ENCODE measurements at places on chromosomes 11 and 22.
A peak's percentile ranks its signal among the peaks of the same experiment; 100 is the strongest.

DNA sequence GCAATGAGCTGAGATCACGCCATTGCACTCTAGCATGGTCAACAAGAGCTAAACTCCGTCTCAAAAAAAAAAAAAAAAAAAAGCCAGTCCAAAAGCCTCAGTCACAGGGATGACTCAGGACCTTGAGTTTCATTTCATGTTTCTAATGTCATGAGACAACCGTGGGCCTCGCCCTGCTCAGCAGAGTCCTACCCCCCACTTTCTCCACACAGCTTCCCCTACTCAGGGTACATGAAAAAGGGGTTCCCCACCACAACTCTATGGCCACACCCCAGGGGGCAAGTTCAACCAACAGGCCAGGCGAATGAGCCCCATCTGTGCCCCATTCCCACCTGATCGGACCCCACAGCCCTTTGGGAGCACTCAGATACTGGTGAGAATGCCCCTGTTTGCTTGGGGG is 24.3 kb upstream of the ADA2 start:
- DNase-seq = peak; percentile 52

DNA sequence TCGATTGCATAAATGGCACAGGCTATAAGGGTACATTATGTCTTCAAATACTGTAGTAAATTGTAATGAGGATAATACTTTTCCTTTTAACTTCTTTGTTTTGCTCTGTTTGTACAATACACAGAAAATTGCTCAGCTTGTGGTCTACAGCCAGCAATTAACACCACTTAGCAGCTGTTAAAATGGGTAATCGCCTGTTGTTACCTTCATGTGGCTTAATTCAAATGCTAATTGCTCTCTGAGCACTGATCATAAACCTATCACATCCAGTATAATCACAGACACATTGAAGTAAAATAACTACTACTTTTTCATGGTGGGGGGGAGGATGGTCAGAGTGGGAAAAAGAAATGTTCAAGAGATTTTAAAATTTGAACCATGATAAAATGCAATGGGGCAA is 1164.1 kb upstream of the CNTN5 start:
- no peak for DNase-seq

GRCh38 chr11:59610289-59610688 is 5.3 kb downstream of the OSBP start:
- no peak for DNase-seq

DNA sequence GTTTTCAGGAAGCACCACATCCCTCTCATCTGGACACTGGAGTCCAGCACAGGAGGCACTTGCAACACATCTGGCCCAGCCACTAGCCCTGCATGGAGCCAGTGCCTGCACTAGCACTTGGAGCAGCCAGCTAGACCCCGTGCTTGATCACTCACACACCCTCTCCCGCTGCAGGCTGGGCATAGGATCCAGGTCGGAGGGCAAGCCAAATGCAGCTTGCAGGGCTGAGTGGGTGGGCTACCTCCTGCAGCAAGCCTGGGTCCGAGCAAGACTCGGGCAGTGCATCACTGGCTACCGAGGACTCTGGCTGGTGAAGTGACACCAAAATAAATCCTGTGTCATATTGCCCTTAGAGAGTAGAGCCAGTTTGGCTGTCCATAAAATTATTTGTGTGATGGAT is 1795.4 kb downstream of the LRRC4C start:
- no peak for DNase-seq

DNA sequence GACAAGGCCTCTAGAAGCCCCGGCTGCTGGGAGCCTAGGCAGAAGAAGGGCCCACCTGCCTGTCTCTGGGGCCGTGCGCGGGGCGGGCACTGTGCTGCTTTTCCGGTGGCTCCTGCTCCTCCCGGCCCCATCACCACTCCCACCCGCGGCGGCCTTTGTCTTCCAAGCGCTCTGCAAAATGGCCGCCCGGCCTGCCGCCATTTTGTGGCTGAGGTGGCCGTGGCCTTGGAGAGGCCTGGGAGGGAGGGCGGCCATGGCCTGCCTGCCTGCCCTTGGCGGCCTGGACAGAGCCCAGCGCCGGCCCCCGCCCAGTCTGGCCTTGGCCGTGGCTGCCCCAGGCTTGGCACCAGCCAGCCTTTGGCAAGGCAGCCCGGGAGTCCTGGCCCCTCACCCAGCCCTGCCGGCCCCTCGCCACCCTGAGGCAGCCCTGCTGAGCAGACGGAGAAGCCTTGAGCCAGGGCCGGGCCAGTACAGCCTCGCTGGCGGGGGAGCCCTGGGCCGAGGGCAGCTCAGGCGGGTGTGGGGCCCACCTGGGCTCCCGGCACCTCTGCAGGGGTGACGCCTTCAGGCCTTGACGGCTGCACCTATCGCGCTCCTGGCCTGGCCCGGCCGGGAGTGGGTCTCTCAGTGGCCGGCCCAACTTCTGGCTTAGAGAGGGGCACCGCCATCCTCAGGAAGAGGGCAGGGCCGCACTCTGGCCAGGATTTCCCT is 46.0 kb upstream of the PPARA start:
- DNase-seq = no peak

GRCh38 chr11:33405834-33406602 is 148.8 kb downstream of the HIPK3 start:
- no peak for DNase-seq

- DNase-seq = peak; percentile 49
These were observed 29.6 kb downstream of the TOM1 start for GRCh38 chr22:35329114-35329847.

DNA sequence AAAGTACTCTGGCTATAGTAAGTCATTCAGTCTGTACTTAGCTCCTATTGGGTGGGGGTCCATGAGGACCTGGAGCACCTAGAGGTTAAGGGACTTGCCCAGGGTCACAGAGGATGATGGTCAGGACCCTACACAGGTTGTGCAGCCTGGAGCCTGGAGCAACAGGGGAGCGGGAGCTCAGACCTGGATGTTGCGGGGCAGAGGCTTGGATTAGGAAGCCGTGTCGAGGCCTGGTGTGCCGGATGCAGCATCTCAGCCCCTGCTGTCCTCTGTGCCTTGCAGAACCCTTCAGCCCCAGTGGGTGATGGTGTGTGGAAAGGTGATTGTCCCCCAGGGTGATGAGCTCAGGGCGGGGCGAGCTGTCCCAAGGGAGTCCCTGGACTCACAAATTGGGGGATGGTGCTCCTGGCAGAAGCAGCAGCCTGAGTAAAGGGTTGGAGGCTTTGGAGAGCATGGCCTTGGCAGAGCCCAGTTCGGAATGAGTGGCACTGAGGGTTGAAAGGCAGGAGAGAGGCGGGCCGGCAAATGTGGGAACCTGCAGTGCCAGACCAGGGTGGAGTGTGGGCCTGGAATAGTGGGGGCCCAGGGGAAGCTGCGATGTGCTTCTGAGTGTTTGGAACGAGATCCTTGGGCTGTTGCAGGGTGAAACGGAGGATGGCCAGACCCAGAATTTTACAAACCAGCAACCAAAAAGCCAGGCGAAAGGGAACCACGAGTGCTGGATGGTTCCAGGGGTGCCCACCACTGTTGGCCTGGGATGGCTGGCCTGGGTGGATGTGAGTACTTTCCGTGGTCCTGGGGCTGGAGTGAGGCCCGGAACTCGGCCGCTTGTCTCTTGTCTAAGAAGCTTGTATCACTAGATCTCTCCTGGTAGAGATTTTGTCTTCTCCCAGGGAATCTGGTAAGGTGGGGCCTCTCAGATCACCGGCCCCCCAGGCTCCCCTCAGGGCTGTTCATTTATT is 2.9 kb downstream of the TPCN2 start:
- peak; percentile 42 for DNase-seq

GRCh38 chr11:124108156-124108555 is 7.1 kb upstream of the VWA5A start:
- DNase-seq = peak; percentile 32

DNA sequence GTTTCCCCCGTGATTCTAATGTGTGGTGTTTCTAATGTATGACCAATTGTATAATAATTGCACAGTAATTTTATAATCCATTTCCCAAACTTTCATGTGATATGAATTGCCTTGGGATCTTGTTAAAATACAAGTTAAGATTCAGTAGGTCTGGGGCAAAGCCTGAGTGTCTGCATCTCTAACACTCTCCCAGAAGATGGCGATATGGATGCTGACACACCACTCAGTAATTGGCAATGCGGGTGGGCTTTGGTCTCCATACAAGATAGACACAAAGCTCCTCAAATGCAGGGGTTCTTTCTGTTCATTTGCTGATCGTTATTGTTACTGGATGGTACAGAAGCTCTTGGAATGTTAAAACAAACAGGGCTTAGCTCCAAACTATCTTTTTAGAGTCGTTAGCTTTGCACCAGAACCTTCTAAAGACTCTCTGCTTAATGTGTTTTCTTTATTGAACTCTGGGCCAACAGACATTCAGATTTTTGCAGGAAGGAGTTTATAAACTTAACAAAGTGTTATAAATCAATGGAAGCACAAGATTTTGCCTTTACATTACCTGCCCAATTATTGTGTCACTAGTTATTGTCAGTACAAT is 45.4 kb upstream of the ANO3 start:
- DNase-seq = peak; percentile 30

GRCh38 chr22:40240686-40241085 is 63.0 kb downstream of the TNRC6B start:
- no peak for DNase-seq

GRCh38 chr11:114346709-114347141 is 50.5 kb downstream of the NNMT start:
- peak; percentile 23 for DNase-seq

GRCh38 chr22:36900225-36900624 is 13.2 kb upstream of the CSF2RB start:
- peak; percentile 14 for DNase-seq

DNA sequence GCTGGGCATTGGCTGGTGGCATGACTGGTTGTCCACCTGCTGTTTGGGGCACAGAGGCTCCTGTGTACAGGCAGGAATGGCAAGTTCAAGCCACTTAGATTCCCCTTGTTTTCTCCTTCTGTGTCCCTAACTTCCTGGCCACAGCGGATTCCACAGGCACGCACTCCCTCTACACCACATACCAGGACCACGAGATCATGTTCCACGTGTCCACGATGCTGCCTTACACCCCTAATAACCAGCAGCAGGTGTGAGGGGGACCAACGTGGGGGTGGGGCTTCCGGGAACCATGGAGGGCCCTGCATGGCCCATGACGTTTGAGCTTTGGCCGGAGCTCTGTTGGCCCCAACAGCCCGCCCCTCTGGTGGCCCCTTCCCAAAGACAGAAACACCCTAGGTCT is 7.8 kb downstream of the SIPA1 start:
- no peak for DNase-seq

- DNase-seq = no peak
These were observed 253.7 kb downstream of the AASDHPPT start for GRCh38 chr11:106331176-106331575.

DNA sequence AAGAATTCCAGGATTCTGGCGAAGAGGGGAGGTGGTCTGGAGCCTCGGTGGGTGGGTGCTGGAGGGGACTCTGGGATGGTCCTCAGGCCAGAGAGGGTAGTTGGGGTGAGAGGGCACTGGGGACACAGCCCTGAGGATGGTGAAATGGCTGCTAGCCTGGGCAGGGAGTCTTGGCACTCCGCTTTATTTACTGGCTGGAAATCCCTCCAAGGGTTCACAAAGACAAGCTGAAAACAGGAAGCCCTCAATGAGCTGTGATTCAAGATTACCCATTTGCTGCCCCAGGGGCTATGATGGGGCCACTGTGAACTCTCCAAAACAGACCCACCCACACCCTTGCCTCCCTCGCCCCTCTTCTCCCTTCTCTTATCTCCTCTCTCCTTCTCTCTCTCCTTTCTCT is 71.9 kb downstream of the FBXO7 start:
- no peak for DNase-seq

DNA sequence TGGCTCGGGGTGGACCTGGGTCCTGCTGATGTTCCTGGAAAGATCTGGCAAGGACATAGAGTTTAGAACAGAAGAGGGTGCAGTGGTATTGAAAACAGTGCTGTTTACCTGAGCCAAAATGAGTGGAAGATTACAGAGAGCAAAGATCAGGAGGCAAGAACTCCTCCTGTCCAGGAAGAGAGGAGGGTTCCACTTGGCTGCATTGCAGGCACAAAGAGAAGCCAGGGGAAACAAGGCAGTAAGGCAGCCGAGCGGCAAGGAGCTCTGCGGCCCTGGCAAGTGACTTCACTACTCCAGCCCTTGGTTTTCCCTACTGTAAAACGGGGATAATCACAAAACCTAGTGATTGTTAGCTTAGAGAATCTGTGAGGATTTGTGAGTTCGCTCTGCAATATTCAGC is 3.7 kb upstream of the PACSIN2 start:
- no peak for DNase-seq

- no peak for DNase-seq
These were observed 5.9 kb downstream of the TAB1 start for GRCh38 chr22:39405346-39406085.

GRCh38 chr22:49235463-49236300 is 592.0 kb downstream of the BRD1 start:
- DNase-seq = no peak

DNA sequence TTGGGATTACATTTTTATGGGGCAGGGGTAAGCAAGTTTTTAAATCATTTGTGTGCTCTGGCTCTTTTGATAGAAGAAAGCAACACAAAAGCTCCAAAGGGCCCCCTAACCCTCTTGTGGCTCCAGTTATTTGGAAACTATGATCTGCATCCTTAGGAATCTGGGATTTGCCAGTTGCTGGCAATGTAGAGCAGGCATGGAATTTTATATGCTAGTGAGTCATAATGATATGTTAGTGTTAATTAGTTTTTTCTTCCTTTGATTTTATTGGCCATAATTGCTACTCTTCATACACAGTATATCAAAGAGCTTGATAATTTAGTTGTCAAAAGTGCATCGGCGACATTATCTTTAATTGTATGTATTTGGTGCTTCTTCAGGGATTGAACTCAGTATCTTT is 10.1 kb downstream of the RAG1 start:
- DNase-seq = no peak

- no peak for DNase-seq
These were observed 7.1 kb downstream of the SSH3 start for GRCh38 chr11:67310246-67311050.

GRCh38 chr11:128940603-128941002 is 2.1 kb downstream of the TP53AIP1 start:
- DNase-seq = no peak

GRCh38 chr11:116823031-116823843 is at the start of gene APOA4:
APOA4 (minus strand) TSS chr11:116823304; CDS start chr11:116823191, 113 bp downstream.
- no peak for DNase-seq

DNA sequence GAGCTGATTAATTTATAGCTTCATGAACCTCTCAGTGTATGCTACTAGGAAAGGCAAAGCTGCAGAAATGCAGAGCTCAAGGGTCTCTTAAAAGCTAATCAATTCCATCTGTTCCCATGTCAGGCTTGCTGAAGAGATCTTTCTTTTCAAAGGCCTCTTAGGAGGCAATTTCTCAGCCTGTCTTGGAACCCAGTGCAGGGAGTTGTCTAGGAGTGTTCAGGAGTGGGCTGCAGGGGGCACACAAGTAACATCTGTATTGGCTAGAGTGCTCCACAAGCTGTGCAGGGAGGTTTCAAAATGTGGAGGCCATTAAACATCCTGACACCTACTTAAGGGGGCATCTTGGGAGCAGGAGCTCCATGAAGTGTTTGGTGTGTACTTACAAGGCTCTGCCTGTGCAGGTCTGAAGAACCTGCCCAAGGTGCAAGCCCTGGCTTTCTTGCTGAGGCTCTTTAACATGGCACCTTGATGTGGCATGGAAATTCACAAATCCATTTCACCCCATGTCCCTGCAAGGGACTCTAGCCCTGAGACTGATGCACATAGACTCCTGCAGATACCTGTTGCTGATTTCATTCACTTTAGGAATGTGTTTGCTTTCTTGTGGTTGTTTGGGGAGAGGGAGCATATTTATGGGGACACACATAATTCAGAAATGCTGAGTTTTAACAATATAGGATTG is 134.7 kb downstream of the ME3 start:
- peak; percentile 21 for DNase-seq

- no peak for DNase-seq
These were observed 41.4 kb upstream of the PCF11 start for GRCh38 chr11:83115551-83115950.

- peak; percentile 54 for DNase-seq
These were observed 2.4 kb upstream of the SYT8 start for GRCh38 chr11:1832211-1832919.

All from NB4 (cell line).